NCI-H1417 (cell line): ENCODE measurements at places on chromosomes 1 and 21.
A peak's percentile ranks its signal among the peaks of the same experiment; 100 is the strongest.

GRCh38 chr21:28282833-28283232 lies 709.8 kb downstream of the LTN1 start:
- no peak for DNase-seq

DNA sequence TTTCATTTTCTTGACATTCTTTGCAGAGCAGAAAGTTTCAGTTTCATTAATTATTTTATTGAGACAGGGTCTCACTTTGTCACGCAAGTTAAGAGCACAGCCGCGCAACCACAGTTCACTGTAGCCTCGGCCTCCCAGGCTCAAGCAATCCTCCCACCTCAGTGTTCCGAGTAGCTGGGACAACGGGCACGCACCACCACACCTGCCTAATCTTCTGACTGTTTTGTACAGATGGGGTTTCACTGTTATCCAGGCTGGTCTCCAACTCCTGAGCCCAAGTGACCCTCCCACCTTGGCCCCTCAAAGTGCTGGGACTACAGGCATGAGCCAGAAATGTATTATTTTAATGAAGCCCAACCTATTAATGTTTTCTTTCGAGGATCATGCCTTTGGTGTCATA lies 3.0 kb upstream of the SPATC1L start:
- no peak for DNase-seq

GRCh38 chr1:1540818-1541628 lies 599 bp upstream of the TMEM240 start:
- no peak for DNase-seq

- DNase-seq = no peak
These were observed 37.1 kb downstream of the TMED5 start for GRCh38 chr1:93143136-93143535.

DNA sequence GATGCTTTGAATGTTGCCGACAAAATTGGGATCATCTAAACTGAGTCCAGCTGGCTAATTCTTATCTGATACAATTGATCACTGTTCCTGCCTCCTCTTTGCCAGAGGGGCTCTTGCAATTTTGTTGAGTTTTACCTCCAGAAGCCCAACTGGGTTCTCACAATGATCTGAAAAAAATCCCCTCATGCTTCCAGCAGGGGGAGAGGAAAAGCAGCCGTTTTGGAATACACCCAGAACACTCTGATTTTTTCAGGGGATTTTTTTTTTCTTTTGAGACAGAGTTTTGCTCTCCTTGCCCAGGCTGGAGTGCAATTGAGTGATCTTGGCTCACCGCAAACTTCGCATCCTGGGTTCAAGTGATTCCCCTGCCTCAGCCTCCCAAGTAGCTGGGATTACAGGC lies 13.9 kb upstream of the RERE start:
- DNase-seq = no peak

DNA sequence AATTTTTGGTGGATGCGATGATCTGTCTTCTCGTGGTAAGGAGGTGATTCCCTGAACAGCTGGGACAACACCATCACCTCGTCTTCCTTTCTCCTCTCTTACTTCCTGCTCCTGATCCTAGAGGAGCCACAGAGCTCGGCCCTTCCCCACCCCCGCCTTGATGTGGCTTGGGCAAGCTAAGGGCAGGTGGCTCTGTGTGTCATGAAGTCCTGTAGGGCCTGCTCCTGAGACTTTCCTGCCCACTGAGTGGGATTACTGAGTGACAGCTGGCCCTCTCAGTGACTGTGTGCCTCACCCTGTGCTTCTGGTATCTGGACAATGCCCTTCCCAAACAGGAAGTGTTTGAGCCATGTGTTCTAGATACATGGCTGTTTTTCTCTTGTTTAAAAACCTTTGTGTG lies 153.0 kb downstream of the KCNJ6 start:
- no peak for DNase-seq

DNA sequence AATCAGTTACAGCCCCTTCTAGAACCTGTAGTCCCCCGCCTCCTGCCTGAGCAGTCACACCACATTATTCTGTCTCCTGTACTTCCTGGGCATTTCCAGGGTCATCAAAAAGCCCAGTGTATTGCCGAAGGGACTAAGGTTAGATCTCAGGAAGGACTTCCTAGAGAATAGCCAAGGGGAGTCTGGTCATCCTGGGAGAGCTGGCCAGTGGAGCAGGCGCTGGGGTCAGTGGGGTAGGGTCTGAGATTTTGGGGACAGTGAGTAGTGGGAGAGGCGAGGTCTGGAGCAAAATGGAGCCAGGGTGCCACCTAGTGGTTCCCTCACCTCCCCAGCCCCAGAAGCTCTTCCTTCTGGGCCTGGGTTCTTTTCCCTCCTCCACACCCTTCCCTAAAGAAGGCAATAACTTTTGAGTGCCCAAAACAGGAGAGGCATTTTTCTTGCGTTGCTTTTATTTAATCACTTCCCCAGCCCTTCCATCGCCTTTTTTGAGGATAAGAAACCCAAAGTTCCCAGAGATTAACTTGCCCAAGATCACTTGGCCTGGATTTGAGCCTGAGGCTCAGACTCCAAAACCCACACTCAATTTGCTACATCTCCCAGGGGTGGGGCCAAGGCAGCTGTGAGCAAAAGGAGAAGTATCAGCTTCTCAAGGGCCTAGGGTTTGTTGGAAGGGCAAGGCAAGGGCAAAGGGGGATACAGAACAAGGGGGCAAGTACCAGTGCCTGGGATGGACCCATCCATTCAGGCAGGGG lies 7.3 kb upstream of the PMVK start:
- DNase-seq = peak; percentile 40

DNA sequence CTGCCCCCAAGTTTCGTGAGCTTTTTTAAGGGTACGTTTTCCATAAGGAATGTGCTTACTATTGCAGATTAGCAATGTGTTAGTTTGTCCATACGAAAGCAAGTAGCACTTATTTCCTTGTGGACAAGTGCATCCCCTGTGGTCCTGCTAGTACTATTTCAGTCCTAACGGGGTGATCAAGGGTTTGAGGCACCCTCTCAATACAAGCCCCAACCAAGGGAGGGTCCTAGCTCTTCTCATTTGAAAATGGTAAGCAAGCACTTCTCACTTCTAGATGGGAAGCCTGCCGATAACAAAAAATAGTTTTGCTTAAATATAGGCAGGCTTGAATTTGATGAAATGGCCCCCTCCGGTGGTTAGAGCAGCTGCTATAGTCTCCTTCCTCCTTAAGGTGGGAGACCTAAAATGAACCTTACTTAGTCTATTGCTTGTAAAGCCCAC lies 64.0 kb upstream of the HMCN1 start:
- peak; percentile 31 for DNase-seq

DNA sequence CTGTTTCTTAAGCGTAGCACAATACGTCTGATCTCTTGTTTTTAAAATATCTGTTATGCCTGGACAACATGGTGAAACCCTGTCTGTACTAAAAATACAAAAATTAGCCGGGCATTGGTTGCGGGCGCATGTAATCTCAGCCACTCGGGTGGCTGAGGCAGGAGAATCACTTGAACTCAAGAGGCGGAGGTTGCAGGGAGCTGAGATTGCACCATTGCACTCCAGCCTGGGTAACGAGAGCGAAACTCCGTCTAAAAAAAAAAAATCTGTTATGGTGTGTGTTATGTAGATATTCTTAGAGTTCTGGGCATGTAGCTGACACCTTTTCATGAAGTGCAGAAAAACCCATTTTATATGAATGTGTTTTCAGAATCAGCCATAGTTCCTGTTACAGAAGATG lies 38.2 kb downstream of the RABGAP1L start:
- no peak for DNase-seq

DNA sequence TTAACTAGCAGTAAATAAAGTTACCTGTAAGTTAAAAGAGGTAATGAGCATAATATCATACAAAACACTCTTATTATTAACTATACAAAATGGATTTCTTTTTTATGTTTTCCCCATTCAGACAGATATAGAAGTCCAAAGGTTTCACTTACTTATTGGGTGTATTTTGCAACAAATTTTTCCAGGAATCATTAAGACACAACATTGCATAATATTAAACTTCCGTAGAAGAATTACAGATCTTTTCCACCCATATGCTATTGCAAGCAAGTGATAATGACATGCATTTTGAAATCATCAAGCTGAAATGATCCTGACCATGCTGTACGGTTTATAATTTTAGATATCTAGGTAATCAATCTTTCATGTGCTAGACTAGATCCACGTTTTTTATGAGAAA lies 957.0 kb downstream of the NCAM2 start:
- no peak for DNase-seq

GRCh38 chr1:1407636-1408318 lies 684 bp upstream of the MRPL20 start:
- DNase-seq = peak; percentile 54

DNA sequence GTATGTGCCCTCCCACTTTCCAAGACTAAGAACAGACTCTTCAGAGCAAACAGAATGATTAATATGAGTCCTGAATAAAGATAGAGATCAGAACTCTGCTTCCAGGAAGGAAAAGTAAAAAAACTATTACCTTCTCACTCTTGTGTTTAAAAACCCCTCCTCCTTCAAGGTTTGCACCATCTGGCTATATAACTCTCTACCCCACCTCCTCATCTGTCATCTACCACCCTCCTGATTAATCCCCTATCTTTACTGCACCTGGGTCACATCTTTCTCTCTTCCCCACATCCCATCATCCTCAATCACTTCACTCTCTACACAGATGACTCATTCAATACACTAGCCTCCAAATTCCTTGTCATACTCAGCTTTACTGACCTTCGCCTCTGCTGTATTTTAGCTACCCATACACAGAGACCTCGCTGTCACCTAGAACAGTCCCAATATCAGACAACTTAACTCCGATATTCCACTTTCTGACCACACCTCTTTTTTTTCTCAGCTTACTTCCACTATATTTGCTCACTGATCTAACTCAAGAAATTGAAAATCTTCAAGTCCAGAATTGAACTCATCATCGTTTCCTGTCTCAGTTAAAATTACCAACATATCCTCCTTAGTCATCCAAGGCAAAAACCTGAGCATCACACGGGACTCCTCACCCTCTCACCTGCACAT lies 3.7 kb downstream of the SCMH1 start:
- DNase-seq = no peak

DNA sequence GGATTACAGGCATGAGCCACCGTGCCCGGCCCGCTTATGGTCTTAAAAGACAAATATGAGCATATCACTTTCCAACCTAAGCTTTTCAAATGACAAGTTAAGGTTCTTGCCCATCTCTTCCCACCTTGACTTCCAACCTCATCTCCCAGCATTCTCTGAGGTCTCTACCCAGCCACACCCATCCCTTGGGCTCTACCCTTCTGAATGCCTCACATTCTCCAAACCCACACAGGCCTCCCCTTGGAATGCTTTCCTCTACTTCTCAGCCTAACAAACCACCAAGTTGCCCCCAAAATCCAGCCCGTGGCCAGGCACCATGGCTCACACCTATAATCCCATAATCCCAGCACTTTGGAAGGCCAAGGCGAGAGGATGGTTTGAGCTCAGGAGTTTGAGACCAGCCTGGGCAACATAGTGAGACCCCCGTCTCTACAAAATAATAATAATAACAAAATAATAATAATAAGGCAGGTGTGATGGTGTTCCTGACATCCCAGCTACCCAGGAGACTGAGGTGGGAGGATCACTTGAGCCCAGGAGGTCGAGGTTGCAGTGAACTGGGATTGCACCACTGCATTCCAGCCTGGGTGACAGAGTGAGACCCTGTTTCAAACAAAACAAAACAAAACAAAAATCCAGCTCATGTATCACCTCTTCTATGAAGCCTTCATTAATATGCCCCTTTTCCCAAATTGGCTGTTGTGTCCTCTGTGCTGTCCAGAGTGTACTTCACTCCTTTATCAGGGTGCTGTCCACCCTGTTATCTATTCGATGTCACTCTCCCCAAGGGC lies 11.2 kb downstream of the DCST2 start:
- DNase-seq = no peak
